NCI-H1930 (cell line): ENCODE measurements at places on chromosomes 7 and 10.

DNA sequence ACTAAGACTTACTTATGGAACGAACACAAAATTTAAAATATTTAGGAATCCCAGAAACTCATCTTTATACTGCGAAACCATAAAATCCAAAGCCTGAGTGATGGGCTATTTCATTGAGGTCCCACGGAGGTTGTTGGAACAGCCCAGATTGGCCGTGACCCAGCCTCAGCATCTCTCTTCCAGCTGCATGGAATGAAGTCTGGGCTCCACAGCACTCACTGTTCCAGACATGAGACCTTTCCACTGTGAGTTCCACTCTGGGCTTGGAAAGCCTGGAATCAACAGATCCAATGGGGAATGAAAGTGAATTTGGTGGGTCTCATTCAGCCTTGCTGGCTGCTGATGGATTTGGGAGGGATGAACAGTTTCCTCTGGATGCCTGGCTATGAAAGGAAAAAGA, 184.9 kb downstream of the EMX2 start:
- DNase-seq: no peak

GRCh38 chr7:45543473-45543872, 30.7 kb upstream of the ADCY1 start:
- no peak for DNase-seq

DNA sequence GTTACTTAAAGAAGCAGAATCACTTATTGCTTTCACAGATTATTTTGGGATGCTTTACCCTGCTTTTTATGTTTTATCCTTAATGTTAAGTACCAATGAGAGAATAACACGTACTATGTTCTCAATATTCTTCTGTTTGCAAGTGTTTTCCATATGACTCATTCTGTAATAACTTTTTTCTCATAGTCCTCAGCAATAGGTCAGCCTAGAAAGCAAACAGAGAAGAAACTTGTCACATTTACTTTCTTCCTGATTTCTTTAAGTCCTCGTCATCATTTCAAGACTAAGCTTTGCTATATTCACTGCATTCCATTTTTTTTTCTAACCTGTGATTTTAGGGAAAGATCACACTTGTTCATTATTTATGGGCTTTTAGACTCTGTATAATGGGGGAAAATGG, 6.8 kb upstream of the AGR2 start:
- DNase-seq: no peak

DNA sequence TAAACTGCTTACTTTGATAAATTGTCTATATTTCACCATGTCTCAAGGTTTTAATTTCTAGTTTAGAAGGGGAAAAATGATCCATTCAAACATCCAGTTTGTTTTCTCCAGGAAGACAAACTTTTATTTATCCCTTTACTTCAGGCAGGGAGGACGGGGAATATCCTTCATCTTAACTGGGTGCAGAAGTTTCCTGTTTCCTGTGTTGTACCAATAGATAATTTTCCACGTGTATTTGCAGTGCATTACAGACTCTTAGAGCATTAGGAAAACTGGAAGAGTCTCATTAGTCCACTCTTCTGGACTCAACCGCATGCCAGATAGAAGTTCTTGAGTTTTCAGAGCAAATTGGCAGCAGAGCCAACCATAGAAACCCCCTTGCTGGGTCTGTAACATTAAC, 39.4 kb upstream of the PIP4K2A start:
- no peak for DNase-seq

DNA sequence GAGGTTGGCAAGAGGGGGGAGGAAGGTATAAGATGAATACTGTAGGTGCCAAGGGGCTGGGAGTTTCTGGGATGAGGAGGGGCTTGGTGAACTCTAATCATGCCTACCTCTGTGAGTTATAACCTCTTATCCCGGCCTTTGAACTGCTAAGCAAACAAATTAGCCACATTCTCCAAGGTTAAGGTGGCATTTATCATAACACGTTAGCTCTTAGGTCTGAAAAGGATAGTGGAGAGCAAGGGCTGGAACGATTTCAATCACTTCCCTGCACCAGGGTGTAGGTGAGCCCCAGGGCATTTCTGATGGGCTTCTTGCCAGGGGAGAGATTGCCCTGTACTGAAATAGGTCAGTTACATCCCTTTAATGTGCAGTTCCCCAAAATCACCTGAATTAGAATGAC, 28.6 kb upstream of the DMBT1 start:
- DNase-seq: no peak
